Body of pancreas (tissue), 4 donors: ENCODE measurements at places on chromosomes 13 and 19. TPM values are rescaled to one million over a fixed set of nuclear protein-coding genes. Genes with fewer than 3 reads are reported as not detected.

NMRK2 gene
- not detected for total RNA-seq

DNA sequence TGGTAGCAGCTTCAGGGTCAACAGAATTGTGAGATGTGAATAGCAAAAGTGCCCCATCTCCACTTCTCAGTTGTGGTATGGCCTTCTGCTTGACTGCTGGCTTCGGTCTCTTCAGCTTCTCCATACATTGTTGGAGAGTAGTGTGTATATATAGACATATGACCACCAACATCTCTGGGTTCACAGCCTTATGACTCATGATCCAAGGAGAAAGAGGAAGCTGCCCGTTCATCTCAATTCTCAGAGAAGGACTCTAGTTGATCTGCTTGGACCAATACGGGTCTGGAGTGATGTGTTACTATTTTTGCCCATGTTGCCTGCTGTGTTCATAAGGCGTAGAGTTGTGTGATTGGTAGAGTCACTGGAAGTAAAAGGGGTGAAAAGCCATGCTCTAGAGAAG lies 3.6 kb upstream of the COMMD6 start:
- no peak for DNase-seq
- no peak overlapping the region for H3K4me3 ChIP-seq
- no peaks in the 10 kb centered on the region for H3K36me3 ChIP-seq
- no peak overlapping the region for H3K27ac ChIP-seq

DNA sequence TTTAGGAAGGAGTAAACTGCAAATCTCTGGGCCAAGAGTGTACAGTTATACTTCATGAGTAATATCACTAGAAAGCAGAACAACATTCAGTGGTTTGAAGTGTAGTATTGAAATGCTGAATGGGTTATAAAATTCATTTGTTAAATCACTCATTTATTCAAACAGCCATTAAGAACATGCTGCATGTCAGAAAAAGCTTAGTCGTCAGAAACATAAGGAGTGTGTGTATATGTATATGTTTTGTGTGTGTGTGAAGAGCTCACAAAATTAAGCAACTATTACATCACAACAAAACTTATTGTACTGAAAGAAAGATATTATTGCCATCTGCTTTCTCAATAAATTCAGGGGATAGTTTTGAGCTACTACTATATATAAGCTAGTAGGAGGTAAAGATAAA lies 165.4 kb upstream of the PCDH9 start:
- DNase-seq, result no peak
- no peak overlapping the region for H3K4me3 ChIP-seq
- no peaks in the 10 kb centered on the region for H3K27me3 ChIP-seq
- no peaks in the 10 kb centered on the region for H3K36me3 ChIP-seq

DNA sequence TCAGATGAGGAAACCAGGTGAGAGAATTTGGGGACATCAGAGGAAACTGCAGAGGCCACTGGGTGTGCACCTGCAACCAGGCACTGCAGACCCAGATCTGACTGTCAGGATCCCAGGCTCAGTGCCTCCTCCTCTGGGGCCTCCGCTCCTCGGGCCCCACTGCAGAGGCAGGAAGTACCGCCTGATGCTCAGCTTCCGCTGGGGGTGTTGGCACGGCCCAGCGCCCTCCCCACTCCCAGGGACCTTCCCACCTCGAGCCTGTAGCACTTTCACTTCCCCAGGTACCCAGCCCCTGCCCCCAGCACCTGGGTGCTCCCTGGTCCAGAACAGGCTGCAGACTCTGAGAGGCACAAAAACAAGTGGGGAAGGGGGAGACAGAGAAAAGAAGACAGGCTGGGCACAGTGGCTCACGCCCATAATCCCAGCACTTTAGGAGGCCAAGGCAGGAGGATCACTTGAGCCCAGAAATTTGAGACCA lies 1.4 kb upstream of the CD37 start:
- DNase-seq, result peak; percentile 11
- no peak overlapping the region for H3K4me3 ChIP-seq
- peaks cover 8% of the 10 kb centered on the region for H3K4me1 ChIP-seq

DNA sequence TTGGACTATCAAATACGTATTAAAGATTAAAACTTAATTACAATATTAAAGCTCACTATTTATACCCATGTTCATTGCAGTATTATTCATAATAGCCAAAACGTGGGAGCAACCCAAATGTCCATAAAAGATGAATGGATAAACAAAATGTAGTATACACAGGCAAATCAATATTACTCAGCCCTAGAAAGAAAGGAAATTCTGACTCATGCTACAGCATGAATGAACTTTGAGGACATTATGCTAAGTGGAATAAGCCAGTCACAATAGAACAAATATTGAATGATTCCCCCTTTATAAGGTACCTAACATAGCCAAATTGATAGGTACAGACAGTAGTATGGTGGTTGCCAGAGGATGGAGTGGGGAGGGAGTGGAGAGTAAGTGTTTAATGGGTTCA lies 457.3 kb downstream of the FGF14 start:
- H3K36me3 ChIP-seq, result no peaks in the 10 kb centered on the region
- H3K4me3 ChIP-seq, result no peak overlapping the region
- DNase-seq, result no peak
- no peaks in the 10 kb centered on the region for H3K4me1 ChIP-seq
- no peak overlapping the region for H3K27ac ChIP-seq

DNA sequence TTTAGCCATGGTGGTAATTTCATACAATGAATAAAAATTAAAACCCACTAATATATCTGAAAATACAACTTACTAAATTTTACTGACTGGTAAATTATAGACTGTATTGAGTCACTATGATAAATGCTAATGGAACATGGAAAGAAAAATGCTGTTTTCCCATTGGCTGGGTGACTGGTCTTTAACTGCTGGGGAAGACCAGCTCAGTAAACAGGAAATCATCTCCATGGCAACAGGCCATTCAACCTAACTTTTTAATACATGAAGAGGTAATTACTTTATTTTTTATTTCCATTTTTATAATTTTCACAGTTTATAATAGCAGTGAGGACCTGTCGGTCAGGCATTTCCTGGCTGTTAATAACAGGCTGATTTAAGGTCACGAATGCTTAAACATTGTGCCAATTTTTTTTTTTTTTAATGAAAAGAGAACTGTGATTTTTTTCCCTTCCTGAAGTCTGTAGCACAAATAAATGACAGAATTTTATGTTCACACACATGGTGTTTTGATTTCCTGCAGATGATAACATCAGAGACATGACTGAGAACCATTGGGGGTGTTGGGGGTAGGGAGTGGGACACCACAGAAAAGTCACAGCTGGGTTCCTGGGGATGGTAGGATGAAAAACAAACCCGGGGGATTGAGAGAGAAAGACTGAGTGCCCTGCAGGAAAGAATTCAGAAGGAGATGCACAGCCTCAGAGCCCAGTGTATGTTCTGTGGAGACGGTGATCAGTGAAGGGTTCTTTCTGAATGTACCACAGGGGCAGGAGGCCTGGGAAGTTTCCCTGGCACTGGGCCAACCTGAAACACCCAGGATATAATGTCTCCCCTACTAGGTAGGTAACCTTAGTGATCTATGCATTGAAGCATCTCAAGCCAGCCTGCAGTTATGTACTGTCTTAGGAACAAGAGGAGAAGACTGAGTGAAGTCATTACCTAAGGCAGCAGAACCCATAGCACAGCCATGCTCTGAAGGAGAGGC lies 297.1 kb downstream of the COG6 start:
- no peaks in the 10 kb centered on the region for H3K36me3 ChIP-seq
- no peaks in the 10 kb centered on the region for H3K27me3 ChIP-seq
- H3K4me3 ChIP-seq, result no peak overlapping the region
- no peak overlapping the region for H3K27ac ChIP-seq

DNA sequence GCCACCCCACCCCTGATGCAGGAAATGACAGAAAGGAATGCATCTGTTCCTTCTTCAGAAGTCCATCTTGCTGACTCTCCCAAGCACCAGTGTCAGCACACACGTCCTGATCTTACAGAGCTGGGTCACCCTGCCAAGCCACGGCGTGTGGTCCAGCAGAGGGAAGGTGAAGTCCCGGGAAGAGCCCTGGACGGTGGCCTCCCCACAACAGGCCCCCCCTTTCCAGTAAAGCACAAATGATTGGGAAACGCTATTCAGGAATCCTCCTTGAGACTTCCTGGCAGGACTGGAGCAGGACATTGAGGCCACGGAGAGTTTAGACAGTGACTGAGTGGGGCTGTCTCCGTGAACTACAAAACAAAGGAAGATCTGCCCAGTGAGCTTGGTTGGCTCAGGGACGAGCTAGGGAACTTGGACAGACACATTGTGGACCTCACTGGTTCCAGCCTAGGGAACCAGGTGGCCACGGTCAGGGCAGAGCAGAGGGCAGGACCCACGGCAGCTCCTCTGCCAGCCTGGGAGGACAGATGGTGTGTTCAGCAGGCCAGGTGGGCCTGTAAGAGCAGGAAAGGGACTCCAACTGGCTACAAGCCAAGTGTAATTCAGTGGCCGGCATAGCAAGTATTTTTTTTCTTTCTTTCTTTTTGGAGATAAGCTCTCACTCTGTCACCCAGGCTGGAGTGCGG lies 41.7 kb downstream of the ELL start:
- no peak overlapping the region for H3K4me3 ChIP-seq
- peaks cover 53% of the 10 kb centered on the region for H3K4me1 ChIP-seq
- H3K27ac ChIP-seq, result peak overlapping the region; percentile 80
- peak; percentile 59 for DNase-seq
- no peaks in the 10 kb centered on the region for H3K27me3 ChIP-seq

DNA sequence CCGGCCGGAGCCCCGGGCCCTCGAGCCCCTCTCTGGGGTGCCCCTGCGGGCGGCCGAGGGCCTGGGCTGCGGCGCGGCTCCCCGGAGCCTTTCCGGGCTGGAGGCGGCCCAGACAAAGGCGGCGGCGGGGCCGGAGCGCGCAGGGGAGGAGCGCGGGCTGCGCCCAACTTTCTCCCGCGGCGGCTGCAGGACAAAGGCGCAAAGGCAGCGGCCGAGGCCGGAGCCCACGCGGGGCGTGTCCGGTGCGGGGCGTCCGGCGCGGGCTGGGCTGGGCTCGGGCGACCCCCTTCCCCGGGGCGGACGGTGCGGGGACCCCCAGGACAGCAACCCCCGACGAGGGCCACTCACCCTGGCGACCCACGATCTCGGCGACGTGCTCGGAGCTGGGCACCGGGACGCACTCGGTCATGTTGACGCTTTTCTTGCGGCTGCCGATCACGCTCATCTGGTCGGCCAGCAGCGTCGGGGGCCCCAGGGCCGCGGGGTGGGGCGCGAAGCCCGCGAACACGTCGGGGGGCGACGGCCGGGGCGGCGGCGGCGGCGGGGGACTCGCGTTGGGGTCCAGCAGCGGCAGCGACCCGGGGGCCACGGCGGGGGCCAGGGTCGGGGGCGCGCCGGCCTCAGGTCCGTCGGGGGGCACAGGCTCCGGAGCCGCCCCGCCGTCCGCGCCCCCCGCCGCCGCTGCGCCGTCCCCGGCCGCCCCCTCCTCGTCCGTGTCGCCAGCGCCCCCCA lies 843 bp downstream of the MEX3D start:
- H3K4me3 ChIP-seq, result no peak overlapping the region
- H3K4me1 ChIP-seq, result peaks cover 22% of the 10 kb centered on the region
- peak; percentile 51 for DNase-seq
- H3K36me3 ChIP-seq, result no peaks in the 10 kb centered on the region
- peak overlapping the region; percentile 85 for H3K27ac ChIP-seq

GRCh38 chr19:11964858-11965645 lies at the start of gene ZNF763:
Gene ZNF763, plus strand, starts transcription at chr19:11965040. Its CDS starts 169 bp downstream, at chr19:11965209.
- H3K4me3 ChIP-seq, result peak within 1 kb of the TSS; percentile 32
- peak; percentile 96 for DNase-seq
- no peaks in the 10 kb centered on the region for H3K27me3 ChIP-seq
- no peaks in the 10 kb centered on the region for H3K36me3 ChIP-seq

DNA sequence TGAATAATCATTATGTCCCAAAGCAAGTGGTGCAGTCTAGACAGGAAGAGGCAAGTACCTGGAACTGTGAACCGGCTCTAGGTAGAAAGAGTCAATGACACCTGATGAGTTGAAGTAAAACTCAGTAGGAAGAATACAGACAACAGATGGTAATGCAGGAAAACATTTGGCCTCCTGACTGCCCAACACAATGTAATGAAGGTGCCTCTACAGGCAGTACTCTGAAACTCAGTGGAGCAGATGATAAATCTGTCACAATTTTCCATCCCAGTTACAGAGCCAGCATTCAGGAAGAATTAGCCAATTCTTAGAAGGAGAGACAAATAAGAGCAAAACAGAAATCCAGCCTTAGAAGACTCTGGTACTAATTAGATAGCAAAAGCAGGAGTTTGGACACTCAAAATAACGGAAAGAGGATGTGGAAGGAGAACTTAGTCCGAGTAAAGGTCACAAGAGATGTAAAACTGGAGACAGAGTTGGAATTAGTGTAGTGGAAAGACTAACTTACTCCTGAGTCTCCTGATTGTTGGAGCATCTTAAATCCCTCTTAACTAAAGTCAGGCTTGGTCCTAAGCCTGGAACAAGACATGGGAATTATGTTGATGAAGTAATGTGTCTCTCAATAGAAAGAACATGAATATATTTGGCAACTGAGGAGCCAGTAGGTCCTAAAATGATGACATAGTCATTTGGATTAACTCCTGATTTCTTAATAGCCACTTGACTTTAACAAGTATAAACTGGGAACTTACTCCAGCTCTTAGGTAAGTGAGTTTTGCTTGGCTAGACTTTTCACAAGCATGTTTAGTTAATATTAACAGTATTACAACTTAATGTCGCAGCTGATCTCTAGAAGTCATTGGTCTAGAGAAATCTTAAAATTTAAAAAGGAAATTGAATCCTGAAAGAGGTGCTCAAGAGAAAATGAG lies 457.3 kb upstream of the MIR17HG start:
- H3K4me1 ChIP-seq, result no peaks in the 10 kb centered on the region
- no peak overlapping the region for H3K27ac ChIP-seq
- H3K36me3 ChIP-seq, result no peaks in the 10 kb centered on the region

GRCh38 chr13:25881971-25882451 lies 169.8 kb downstream of the SHISA2 start:
- no peaks in the 10 kb centered on the region for H3K27me3 ChIP-seq
- no peaks in the 10 kb centered on the region for H3K36me3 ChIP-seq
- no peak for DNase-seq
- no peak overlapping the region for H3K4me3 ChIP-seq
- no peak overlapping the region for H3K27ac ChIP-seq
- no peaks in the 10 kb centered on the region for H3K4me1 ChIP-seq

DNA sequence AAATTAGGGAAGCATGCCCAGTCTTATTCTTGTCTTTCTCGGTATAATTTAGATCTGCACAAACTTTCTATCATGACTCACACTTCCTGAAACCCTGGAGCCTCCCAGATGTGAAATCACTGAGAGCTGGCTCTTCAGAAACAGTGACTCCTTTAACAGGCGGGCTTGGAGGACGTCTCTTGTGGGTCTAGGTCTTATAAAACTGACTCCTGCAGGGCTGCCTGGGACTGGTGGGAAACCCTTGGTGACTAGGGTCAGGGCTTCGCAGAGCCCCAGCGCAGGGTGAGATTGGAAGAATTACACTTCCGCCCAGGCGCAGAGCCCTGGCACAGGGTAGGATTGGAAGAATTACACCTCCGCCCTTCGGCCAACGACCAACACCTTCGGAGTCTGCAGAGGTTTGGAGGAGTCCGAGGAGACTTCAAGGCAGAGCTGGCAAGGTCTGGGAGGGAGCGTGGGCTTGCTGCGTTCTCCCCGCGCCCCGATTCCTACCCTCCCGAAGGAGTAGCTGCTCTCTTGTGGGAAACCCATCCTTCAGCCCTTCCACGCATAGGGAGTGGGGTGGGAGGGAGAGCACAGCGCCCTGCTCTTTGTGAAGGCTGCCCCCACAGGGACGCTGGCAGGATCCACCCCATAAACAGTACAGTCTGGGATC lies 43.4 kb upstream of the MAP3K10 start:
- H3K4me1 ChIP-seq, result no peaks in the 10 kb centered on the region
- H3K27me3 ChIP-seq, result peaks cover 3% of the 10 kb centered on the region
- H3K27ac ChIP-seq, result no peak overlapping the region
- no peak overlapping the region for H3K4me3 ChIP-seq
